Omental fat pad (tissue), 4 donors: ENCODE measurements at places on chromosomes 3 and 15.

DNA sequence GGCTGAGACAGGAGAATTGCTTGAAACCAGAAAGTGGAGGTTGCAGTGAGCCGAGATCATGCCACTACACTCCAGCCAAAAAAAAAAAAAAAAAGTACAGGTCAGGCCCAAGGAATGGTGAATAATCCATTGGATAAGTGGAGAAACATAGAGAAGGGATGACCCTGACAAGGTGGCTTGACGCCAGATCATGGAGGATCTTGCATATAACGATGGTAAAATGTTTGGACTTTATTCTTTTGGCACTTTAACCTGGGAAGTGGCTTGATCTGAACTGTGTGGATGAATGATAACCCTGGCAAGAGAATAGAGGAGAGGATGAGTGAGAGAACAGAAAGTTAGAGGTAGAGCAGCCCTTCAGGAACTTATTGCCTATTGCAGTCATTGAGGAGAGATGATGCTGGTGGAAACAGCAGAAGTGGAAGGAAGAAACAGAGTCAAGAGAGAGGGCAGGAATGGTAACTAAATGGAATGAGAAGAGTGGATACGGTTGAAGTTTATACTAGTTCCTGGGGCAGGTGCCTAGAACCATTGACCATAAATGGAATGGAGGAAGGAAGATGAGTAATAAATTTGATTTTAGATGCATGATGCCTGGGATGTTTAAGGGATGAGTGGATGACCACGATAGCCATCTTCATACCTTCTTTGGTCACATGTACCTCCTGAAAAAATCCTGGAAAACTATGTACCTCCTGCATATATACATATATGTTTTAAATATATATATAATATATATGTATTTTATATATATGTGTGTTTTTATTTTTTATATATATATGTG is 57.8 kb downstream of the BLM start:
- no peak for DNase-seq

GRCh38 chr3:189322339-189322738 is 150.6 kb downstream of the TPRG1 start:
- no peak for DNase-seq

- no peak for DNase-seq
These were observed 45.1 kb downstream of the KPNA1 start for GRCh38 chr3:122469659-122470058.

- no peak for DNase-seq
These were observed 33.9 kb downstream of the DZIP1L start for GRCh38 chr3:138081371-138082084.
